ENCODE measurements at places on chromosomes 13 and 19. TPM values are rescaled to one million over a fixed set of nuclear protein-coding genes. Genes with fewer than 3 reads are reported as not detected.

Gene ATXN8OS
- total RNA-seq = 1.5 TPM

GRCh38 chr13:74132152-74132775 is 1.9 kb downstream of the KLF12 start:
- DNase-seq = peak; percentile 75

Gene PLPP2
- 12.4 TPM for total RNA-seq

DNA sequence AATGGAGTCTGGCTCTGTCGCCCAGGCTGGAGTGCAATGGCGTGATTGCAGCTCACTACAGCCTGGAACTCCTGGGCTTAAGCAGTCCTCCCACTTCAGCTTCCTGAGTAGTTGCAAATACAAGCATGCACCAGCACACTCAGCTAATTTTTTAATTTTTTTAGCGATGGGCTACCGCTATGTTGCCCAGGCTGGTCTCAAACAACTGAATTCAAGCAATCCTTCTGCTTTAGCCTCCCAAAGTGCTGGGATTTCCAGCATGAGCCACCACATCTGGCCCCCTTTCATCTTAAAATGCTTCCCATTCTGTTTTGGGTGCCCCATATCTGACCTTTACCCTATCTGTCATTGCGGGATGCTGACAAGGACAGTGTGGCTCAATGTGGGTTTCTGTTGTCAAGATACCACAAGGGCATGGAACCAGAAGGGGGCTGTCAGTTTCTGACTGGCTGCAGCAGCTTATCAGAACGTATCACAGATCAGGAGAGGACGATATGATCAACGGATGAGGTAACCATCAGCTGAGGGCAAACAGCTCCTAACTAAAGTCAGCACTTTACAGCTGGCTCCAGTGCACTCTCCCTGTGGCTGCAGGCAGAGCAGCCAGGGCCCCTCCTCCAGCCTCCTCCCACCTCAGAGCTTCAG is 32.4 kb downstream of the GPR42 start:
- DNase-seq = no peak

Gene NKG7
- total RNA-seq = 0.44 TPM

Gene GNG8
- not detected for total RNA-seq

Gene SIAH3
- 11.5 TPM for total RNA-seq

Gene ZIK1
- 17.4 TPM for total RNA-seq

DNA sequence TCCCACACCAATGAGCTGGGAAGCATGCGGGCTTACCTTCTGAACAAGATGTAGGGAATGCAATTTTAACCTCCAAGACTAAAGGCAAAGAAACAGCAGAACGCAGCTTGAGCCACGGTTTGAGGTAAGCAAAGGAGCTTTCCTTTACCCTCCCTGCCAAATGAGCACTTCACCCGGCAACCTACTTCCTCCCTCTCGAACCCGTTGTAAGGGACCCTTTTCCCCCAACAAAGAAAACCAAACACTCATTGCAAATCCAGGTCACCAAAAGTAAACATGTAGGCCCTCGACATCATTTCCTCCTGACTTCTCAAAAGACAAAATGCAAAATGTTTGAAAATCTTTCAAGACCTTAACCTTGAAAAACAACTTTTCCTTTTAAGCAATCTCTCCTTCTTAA is 65.3 kb downstream of the ABCC4 start:
- no peak for DNase-seq

GRCh38 chr13:23921451-23921888 is 24.2 kb upstream of the C1QTNF9B start:
- peak; percentile 42 for DNase-seq

GRCh38 chr19:53621885-53622740 is 9.7 kb upstream of the DPRX start:
- DNase-seq = no peak

Gene GIPR
- total RNA-seq = 0.30 TPM

Gene SIGLEC10
- 3.7 TPM for total RNA-seq

Gene SIGLEC8
- total RNA-seq = 2.0 TPM

DNA sequence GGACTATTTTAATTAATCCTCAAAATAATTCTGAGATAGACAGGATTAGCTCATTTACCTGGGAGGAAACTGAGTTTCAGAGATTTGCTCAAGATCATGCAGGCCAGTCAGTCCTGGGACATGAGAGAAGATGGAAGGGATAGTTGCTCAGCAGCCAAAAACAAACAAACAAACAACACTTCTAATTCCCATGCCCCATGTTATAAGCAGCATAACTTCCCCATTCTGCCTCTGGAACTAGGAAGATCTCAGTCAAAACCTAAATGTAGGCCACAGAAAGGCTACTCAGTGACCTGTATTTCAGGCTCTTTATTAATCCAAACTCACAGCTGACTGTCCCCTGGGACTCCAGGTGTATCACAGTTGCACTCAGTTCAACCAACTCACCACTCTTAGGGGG is 489.2 kb upstream of the NBEA start:
- no peak for DNase-seq

GRCh38 chr19:6524311-6524710 is 6.5 kb upstream of the TNFSF9 start:
- no peak for DNase-seq

Gene FFAR2
- total RNA-seq = 0.11 TPM

Gene ZNF154
- total RNA-seq = 18.9 TPM

DNA sequence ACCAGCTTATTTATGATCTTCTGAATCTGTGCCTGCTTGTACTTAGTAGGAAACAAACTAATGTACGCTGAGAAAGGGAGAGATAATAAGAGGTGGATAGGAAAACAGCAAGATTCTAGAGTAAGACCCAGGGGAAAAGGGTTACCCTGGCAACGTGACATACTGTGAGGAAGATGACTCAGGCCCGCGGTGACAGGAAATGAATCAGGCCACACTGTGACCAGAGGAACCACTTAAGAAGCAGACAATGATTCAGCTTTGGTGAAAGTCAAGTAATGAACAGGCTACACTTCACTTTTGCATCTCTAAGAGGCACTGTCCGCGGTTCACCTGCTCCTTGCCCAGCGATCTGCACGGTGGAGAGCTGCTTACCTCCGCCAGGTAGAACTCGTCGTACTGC is 158.2 kb downstream of the NALCN start:
- DNase-seq = no peak

DNA sequence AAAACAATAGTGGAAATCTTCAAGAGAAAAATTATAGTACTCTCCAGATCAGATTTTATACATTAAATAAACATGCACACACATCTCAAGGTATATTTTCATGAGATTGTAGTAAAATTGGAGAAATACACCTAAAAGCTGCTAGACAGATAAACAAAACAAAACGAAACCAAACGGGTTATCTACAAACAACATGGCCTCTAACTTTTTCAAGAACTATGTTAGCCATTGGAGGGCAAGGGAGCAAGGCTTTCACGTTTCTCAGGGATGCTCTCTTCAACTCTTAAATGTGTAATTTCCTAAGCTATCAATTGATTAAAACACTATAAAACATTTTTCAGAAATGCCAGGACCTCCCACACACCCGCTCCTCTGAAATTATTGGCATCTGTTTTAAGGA is 1262.4 kb upstream of the PCDH20 start:
- DNase-seq = no peak

DNA sequence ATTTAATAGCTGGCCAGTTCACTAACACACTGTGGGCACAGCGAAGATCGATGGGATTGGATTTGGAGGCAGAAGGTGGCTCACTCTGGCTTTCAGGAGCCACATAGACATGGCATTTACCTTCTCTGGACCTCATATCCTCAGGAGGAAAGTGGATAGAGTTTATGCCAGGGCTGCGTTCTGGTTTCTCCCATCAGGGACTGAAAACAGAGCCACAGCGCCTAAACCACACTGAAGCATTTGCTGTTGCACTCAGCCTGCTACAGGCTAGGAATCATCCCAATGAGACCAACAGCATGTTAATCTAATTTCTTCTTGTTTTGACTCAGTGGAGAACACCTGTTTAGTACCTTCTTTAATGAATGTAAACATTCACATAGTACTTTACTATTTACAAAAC is 1.6 kb downstream of the CYSLTR2 start:
- no peak for DNase-seq

DNA sequence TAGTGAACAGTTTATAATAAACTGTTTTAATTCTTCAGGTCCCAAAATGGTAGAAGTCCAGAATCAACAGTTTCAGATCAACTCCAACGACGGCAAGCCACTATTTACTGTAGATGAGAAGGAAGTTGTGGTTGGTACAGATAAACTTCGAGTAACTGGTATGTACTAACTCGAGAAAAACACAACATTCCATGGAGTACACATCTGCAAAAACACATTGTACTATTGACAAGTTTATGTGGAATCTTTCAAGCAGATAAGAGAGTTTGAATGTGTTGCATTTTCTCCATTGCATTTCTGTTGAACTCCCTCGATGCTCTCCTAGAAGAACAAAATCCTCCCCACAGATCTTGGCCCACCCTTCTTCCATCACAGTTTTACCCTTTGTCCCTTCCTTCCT is 98.5 kb downstream of the SGCG start:
- DNase-seq = no peak

GRCh38 chr13:104008541-104009435 is 942.6 kb upstream of the SLC10A2 start:
- no peak for DNase-seq

DNA sequence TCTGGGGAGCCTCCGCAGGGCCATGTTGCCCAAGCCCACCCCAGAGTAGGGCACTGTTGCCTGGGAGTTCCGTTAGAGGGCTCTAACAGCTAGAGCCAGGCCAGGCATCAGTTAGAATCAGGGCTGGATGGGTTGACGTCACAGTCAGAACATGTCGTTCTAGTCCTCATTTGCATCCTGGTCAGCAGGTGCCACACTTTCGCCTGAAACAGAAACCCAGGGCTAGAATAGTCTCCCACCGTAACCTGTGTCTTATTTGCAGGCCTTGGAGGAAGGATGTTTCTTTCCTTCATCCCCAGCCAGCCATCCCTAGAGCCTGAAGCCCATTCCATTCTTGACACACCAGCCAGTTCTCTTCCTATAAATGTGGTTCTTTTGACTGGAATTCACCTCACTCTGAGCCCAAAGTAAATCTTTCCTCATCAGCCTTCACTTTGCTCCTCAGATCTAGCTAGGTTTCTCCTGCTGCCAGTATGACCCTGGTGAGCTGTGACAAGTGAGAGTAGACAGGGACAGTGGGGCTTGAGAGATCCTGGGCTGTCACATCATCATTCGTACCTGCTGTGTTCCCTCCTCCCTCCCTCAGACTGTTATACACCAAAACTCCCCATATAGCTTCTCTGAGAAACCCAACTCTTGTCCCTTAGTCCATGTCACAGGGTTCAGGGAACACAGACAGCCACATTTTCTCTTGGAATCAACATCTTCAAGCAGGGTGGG is 12.2 kb upstream of the CCDC97 start:
- no peak for DNase-seq

DNA sequence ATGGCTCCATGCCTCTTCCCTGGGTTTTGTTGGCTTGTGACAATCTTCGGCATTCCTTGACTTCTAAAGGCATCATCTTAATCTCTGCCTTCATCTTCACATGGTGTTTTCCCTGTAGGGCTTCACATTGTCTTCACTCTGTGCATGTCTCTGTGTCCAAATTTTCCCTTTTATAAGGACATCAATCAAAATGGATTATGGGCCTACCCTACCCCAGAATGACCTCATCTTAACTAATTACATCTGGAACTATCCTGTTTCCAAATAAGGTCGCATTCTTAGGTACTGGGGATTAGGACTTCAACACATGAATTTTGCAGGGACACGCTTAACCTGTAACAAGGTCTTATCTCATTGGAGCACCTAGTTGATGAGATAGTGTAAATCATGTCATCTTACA is 290.3 kb upstream of the KLF12 start:
- no peak for DNase-seq

Gene GPATCH1
- total RNA-seq = 8.3 TPM

- DNase-seq = no peak
Observed at GRCh38 chr19:2816641-2817040, 3.0 kb upstream of the ZNF554 start.

- DNase-seq = no peak
Observed at GRCh38 chr13:50999641-51000040, 90.0 kb downstream of the RNASEH2B start.

Gene MTUS2
- total RNA-seq = 8.6 TPM

DNA sequence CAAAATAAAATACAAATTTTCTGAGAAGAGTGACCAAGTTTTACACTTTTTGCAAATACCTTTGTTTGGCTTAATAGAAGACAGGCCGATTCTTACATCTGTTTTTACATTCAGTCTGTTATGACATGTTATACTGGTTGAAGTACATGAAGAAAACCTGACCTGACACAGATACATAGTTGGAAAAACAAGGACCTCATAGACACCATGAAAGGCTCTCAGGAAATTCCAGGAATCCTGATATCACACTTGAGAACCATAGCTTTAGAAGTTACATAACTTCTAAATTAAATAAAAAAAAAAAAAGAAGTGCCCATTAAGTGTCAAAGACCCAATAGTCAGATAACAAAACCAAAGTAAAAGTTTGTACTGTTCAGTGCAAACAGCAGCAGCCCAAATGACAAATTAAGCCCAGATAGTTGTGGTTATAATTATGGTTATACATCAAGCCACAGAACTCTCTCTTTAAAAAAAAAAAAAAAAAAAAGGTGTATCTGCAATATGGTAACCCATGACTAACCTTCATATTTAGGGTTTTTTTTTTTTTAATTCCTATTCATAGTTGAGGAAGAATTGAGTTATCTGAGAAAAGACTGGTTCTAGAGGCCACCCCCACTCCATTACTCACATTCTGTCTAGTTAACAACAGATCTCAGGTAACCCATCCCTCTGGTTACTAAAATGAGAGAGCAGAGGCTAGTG is 19.8 kb downstream of the RBM26 start:
- DNase-seq = no peak

- DNase-seq = no peak
Observed at GRCh38 chr13:79401259-79402070, 4.6 kb downstream of the RBM26 start.

DNA sequence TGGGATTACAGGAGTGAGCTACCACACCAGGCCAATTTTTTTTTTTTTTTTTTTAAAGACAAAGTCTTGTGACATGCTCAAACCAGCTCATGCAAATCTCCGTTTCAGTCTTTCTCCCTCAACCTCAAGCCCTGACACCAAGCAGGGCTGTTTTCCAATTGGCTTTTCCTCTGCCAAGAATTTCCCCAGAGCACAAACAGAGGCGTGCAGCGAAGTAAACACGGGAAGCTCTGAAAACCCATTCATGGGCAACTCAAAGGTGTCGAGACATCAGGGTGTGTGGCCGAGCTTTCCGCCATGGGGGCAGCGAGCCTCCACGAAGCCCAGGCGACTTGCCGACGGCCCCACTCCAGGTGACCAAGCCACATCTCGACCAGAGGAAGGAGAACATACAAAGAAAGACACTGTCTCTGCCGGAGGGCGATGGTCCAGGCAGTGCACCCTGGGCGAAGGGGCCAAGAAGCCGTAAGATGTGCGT is 70.0 kb downstream of the INSR start:
- no peak for DNase-seq

Gene C19orf81
- 7.1 TPM for total RNA-seq

- DNase-seq = no peak
Observed at GRCh38 chr13:113092776-113093579, 12.6 kb upstream of the F7 start.
